ENCODE measurements at places on chromosomes 4 and X. TPM values are rescaled to one million over a fixed set of nuclear protein-coding genes. Genes with fewer than 3 reads are reported as not detected.

The FAM47A gene
- total RNA-seq: not detected

The VCX2 gene
- not detected for total RNA-seq

DNA sequence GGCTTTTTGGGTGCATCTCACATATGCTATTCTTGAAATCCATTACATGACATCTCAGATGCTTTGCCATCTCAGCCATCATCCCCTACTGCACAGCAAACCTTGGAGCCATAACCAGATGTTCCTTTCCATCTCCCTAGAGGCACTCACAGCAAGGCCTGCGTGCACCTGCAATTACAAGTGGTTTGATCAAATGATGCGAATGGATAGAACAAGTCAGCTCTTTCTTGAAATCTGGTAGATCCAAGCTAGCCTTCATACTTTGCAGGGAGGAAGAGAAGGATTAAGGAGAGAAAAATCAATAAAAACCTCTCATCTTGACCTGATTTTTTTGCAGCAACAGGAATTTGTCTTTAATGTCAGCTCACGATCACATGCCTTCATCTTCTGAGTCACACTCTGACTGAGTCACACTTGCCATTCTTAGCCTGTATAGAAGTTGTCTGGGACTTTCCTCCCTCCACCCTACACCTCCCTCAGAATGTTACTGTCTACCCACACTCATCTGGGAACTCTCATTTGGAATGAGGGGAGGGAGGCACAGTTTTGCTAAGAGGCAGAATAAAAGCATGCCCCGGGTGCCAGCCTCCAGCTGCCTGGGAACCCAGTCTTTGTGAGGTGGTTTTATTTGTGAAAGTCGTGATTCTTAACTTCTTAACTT, 11.9 kb upstream of the TRIML1 start:
- peak; percentile 90 for DNase-seq

DNA sequence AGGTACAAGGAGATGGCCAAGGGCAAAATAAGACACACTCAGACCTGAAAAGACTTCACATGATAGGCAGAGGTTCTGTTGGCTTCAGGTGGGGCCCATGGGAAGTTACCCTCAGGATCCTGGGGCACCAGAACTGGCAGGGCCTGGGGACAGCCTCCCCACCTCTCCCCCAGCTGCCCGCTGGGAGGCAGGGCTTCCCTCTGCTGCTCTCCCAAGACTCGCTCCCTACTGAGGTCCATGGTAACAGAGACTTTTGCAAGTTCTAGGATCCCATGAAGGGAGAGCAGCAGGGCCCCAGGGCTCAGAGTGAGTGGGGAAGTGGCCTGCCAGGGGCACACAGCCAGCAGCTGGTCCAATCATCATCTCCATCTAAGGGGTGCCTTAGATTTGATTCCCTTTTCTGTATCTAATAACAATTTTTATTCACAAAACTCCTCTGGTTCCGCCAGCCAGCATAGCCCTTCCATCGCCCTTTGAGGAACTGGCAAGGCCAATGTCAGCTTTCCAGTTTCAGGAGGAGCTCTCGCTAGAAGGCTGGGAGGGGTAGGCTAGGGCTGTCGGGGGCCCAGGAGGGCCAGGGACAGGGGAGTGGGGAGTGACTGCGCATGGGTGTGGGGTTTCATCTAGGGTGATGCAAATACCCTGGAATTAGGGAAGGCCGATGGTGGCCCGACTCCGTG, 78.2 kb downstream of the SLC2A9 start:
- DNase-seq: no peak

DNA sequence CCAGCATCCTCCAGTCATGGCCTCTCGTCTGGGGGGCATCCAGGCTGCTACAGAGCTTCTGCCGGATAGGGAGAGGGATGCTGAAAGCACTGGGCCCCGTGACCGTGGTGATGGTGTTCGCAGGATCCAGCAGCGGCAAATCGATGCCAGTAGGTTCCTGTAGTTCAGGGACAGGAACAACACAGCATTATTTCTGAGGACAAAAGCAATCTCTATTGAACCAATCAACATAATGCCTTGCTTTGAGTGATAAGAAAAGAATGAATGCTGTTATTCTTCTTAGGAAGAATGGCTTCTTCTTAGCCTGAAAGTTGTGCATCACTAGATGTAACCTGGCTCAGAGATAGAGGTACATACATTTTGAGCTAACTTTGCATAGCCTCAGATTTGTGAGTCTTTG, 378.6 kb downstream of the UNC5C start:
- no peak for DNase-seq

DNA sequence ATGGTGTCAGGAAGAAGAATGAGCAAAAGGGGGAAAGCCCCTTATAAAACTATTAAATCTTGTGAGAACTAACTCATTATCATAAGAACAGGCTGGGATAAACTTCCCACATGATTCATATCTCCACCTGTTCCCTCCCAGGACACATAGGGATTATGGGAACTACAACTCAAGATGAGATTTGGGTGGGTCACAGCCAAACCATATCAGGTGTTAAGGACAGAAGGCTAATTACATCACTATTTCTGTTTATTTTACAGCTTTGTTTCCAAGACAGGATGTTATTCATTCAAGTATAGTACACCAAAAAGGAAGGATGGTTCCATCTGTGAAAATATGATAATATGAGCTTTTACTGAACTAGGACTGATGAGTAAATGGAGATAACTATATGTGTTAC, 63.7 kb upstream of the ARSJ start:
- peak; percentile 52 for DNase-seq

The EGFL6 gene
- 0.26 TPM for total RNA-seq

GRCh38 chr4:83074086-83074704, 39.2 kb downstream of the COPS4 start:
- DNase-seq: peak; percentile 78

- peak; percentile 55 for DNase-seq
Observed at GRCh38 chr4:31246856-31247255, 526.7 kb downstream of the PCDH7 start.

DNA sequence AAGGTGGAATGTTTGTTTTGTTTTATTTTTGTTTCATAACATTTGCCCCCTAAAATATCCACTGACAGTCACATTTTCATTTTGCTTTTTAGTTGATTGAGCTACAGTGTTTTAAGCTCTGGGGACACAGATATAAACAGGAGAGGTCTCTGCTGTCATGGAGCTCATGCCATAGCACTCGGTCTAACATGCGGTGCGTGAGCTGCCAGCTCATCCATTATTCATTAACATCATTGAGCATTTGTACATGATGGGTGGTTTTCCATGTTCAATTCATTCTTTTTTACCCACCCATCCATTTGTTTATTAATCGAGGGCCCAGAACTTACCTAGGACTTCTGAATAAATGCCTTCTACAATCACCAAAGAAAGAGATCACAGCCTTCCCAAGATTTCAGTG, 150.1 kb upstream of the SFRP2 start:
- DNase-seq: no peak

The PPARGC1A gene
- total RNA-seq: 1.6 TPM

The PPP1R2C gene
- not detected for total RNA-seq

All from bronchial epithelial cell (primary cell).